ENCODE measurements at places on chromosomes 6 and 20.

GRCh38 chr6:56689114-56689513 is 46.4 kb upstream of the DST start:
- DNase-seq: no peak

- no peak for DNase-seq
These were observed 589.2 kb downstream of the PHF3 start for GRCh38 chr6:64224819-64225218.

GRCh38 chr6:122817766-122818165 is 28.7 kb downstream of the SMPDL3A start:
- DNase-seq: no peak

DNA sequence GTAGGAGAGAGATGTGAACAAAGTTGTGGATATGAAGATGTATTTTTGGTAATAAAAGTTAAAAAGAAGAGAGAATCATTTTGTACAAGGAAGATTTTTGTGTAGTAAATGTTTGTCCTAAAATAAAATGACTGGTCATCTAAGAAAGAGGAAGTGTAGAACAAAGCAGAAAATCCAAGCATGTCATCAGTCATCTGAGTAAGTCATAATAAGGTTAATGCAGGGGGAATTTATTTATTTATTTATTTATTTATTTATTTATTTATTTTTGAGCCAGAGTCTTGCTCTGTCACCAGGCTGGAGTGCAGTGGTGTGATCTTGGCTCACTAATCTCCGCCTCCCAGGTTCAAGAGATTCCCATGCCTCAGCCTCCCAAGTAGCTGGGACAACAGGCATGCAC is 15.7 kb upstream of the CGA start:
- no peak for DNase-seq

GRCh38 chr6:125804264-125804663 is 13.5 kb downstream of the NCOA7 start:
- no peak for DNase-seq

GRCh38 chr6:52141596-52141995 is 44.6 kb upstream of the IL17A start:
- no peak for DNase-seq

- DNase-seq: peak; percentile 1
These were observed 97.7 kb upstream of the VGLL2 start for GRCh38 chr6:117167520-117168271.

DNA sequence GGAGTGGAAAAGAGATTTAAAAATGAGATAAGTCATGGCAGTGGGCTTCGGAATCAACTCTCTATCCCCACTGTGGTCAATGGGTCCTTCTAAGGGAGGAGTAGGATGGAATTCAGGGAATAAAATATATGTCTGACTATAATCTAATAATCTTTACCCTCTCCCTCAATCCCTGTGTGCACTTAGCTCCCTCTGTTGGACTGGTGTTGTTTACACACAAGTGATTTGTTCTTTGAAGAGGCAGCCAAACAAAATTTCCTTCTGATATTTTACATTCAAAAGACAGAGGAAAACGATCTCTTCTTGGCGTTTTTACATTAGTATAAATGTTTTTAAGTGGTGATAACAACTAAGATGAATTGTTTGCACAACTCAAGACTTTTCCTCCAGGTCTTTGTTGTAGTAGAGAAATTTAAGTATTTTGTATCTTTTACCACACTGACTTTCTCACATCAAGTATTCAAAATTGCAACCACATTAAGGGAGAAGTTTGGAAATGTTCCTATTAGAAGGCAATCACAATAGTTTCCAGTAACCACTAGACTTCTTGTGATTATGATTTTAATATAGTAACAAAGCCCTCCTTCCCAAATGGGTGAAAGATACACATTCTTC is 317.8 kb downstream of the CENPW start:
- no peak for DNase-seq

DNA sequence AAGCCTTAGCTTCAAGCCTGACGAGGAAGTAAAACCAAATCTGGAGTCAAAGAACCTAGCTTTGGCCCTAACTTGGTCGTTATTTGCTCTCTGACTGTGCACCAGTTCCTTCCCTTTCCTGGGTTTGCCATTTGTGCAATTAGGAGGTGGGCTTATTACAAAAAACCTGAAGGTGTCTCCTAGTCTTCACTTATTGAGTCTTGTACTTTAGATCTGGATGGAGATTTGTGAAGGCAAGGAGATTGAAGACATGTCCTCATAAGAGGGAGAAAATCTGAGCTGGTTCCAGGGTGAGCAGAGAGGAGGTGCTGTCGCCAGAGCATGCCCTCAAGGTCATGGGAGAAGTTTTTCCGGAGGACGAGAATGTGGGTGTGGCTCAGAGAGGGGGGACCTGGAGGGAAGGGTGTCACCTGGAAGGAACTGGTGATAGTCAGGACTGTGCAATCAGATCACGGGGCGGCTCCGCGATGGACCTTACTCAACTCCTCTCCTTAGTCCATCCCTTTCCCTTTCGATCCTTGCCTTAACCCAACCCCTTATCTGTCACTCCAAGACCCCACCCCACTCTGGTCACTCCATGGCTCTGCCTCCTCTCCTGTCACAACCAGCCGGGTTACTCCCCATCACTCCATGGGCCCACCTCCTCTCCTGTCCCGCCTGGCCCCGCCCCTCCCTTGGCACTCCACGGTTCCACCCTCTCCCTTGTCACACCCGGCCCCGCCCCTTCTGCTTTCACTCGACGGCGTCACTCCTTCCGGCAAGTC is 588 bp upstream of the ACSS2 start:
- peak; percentile 80 for DNase-seq

DNA sequence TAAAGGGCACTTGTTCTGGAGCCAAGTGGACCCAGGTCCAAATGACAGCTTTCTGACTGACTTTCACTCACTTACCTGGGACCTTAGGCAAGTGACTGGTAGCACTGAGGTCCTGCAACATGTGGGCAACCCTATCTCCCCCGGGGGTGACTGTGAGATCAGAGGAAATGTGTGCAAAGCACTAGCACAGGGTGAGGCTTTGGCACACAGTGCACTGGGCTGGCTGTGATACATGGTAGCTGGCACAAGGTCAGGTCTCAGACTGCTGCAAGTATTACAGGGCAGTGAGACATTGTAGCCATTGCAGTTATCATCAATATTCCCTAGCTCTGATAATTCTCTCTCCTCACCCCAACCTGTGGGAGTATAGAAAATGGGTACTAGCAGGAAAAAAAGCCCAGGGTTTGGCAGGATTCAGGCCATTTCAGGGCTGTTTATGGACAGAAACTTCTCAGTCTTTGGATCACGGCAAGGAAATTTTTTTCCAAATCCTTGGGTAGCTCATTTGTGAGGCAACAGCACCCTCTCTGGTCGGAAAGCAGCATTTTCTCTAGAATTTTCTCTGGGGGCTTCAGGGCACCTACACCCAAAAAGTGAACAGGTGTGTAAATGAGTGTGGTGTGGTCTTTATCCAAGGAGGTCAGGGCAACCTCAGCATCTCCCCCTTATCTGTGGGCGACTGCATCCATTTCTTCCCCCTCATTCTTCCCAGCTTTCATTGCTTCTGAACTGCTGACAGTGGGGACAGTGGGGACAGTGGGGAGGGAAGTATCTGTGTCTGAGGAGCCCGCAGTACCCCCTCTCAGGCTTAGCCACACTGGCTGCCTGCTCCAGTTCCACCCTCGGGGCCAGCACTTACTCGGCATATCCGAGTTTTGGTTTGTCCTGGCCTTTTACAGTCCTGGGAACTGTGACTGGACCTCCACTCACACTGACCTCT is 148.7 kb upstream of the PHACTR3 start:
- no peak for DNase-seq

- no peak for DNase-seq
These were observed 113.2 kb upstream of the TENT5A start for GRCh38 chr6:81865712-81866111.

- no peak for DNase-seq
These were observed 12.0 kb downstream of the SLC2A10 start for GRCh38 chr20:46721476-46721875.

GRCh38 chr6:161418463-161418945 is 144.6 kb upstream of the AGPAT4 start:
- no peak for DNase-seq

DNA sequence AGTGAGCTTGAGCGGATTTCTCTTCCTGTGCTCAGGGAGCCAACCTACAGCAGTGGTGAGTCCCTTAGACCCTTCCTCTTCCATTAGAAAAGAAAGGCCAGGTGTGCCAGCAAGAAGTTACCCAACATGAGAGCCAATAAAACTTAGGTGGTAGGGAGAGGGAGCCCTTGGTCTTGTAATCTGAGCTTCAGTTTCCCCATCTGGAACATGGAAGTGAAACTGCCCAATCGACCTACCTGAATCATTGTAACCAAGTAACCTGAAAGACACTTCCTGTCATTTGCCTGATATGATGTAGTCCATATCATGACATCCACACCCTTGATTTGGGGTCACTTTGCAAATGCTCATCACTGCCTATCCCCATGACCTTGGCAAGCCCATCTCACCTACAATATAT is 66.4 kb downstream of the MDGA1 start:
- no peak for DNase-seq

- no peak for DNase-seq
These were observed 109.0 kb downstream of the MCHR2 start for GRCh38 chr6:99885051-99885450.

GRCh38 chr6:168124921-168125320 is 45.9 kb upstream of the FRMD1 start:
- no peak for DNase-seq

- DNase-seq: no peak
These were observed 158.9 kb downstream of the TBXT start for GRCh38 chr6:166008441-166009369.

- DNase-seq: no peak
These were observed 208.6 kb downstream of the UST start for GRCh38 chr6:148955441-148955840.

DNA sequence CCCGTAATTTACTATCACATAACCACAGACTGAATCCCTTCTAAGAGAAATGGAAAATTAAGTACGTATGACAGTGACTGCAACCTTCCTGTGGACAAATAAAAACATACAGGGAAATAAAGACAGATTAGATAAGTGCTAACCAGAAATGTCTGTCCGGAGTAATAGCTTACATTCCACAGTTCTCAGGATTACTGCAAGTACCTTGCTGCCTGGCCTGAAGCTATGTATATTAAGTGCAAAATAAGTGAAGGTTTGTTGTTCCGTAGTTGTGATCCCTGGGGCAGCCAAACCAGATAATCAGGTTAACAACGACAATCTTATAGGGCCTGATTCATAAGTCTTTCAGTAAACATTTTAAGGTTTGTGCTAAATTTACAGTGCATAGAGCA is 2.8 kb downstream of the NEDD9 start:
- no peak for DNase-seq

GRCh38 chr20:25397096-25397495 is 6.5 kb upstream of the ABHD12 start:
- DNase-seq: no peak

Measured in GM04503 (cell line).